ENCODE measurements at places on chromosomes 6 and 20.

- no peak for DNase-seq
These were observed 140.8 kb upstream of the ARMC2 start for GRCh38 chr6:108707328-108707976.

DNA sequence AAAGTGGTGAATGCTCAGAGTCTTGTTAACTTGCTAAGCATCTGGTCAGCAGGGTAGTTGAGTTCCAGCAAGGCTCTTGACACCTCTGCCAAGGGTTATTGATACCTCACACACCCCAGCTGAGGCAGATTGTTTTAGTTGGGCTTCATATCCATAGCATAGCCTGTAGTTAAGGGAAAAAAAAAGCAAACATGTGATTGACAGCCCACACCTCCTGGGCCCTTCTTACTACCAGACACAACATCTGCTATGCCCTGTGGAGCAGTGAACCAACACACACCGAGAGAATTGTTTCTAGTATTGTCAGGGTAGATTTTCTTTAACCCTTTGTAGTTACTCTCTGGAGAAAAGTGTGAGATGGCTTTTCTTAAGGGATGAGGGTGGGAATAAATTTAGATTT lies 697.0 kb upstream of the POU3F2 start:
- DNase-seq: no peak

DNA sequence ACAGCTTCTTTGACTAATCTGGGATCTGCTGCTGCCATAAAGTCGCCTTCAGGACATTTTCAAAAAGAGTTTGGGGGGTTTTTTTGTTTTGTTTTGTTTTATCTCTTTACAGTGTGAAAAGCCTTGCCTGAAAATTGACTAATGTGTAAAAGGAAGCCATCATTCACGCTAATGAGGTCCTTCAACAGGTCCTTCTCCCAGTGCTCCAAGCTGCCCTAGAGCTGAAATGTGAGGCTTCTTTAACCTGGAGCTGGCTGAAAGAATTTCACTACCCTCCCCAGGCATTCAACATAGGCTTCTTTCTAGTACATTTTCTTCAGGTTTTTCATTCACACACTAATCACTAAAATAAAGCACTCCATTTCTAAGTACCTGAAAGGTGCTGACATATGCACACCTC lies 145.1 kb upstream of the PRDM1 start:
- no peak for DNase-seq

DNA sequence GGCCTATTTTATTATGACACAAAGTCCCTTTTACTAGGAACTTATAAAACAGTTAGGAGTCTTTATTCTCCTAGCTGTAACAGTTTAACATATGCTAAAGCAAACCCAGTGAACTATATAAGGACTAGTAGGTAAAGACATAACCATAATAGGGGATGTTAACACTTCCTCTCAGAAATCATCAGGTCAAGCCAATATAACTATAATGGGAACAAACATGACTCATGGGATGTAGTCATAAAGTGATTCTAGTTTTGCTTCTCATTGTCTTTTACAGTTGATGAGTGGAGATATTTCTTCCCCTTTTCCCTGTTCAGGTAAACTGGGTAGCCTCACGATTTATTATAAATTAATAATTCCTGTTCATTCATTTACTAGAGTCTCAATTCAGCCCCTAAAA lies 9.7 kb downstream of the PTCHD4 start:
- DNase-seq: no peak

- no peak for DNase-seq
These were observed 30.4 kb downstream of the PSMB1 start for GRCh38 chr6:170522565-170523183.

GRCh38 chr6:101303495-101303894 lies 90.0 kb upstream of the GRIK2 start:
- no peak for DNase-seq

DNA sequence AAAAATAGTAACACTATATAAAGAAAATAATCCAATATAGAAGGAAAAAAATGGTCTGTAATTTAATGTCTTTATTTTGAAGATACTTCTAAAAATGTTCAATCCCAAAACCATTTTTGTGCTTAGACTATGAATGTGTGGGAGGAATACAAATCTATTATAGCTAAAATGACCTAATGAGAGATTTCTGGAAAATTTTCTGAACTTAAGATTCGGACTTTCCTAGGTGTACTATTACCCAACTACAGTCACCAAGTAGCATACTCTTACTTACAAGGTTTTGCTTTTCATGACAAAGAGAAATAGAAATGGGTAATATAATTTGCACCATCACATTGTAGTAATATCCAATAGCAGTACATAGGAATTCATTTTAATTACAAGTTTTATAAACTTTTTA lies 29.9 kb downstream of the MAP3K7 start:
- DNase-seq: no peak

DNA sequence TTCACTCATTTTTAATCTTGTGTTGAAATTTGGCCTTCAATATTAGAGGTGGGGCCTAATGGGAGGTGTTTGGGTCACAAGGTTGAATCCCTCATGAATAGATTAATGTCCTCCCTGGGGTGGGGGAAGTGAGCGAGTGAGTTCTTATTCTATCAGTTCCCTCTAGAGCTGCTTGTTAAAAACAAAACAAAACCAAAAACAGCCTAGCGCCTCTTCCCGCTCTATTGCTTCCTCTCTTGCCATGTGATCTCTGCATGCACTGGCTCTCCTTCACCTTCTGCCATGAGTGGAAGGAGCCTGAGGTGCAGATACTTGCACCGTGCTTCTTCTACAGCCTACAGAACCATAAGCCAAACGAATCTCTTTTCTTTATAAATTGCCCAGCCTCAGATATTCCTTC lies 89.6 kb upstream of the SLC35F1 start:
- no peak for DNase-seq

DNA sequence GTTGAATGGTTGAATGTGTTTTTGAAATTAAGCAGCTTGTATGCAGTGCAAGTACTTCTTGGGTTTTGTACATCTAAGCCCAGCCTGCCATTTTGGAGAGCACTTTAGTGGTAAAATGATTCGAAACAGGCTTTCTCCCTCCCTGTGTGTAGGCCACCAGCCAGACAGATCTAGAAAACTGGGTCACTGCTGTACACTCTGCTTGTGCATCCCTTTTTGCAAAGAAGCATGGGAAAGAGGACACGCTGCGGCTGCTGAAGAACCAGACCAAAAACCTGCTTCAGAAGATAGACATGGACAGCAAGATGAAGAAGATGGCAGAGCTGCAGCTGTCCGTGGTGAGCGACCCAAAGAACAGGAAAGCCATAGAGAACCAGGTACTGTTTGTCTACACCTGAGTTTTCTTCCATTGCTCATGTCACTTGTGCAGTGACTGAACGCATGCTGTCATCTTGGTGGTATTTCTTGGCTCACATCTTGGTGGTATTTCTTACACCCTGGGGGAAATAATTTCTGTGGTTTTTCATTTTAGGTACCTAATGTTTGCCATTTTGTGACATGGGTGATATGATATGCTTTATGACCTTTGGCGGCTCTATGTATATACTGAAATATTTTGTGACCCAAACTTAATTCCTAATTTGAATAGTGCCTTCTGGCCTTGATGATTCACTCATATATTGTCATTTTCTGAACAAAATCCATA lies 115.7 kb upstream of the CLDN20 start:
- no peak for DNase-seq

DNA sequence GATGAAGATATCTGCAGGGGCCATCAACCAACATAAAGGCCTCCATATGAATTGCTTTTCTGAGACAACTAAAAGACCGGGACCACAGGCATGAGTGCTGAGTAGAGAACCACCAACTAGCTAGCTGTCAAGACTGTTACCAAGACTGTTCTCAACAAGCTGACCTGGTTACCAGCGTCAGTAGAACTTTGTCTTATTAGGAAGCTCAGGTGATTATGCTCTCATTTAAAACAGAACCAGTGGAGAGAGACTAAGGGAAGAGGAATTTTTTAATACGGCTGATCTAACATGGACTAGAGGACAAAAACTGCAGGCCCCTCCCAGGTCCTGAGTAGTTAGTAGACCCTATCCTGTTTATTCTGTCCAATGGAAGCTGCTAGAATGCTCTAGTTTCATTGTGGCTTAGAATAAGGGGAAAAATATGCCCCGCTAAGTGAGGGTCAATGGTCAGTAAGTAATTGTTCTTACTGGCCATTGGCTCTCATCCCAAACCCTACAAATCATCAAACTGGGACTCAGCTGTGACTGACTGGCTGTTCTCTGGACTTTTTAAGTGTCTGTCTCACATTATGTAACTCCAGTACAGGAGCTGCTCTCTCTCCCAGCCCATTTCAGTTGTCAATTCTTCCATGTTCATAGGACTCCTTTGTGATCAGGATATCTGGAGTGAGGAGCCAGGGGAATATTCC lies 3.8 kb upstream of the DYNLRB1 start:
- no peak for DNase-seq

- no peak for DNase-seq
These were observed 28.7 kb upstream of the BEND3 start for GRCh38 chr6:107144014-107144413.

- DNase-seq: no peak
These were observed 39.0 kb upstream of the PLN start for GRCh38 chr6:118509009-118509617.

DNA sequence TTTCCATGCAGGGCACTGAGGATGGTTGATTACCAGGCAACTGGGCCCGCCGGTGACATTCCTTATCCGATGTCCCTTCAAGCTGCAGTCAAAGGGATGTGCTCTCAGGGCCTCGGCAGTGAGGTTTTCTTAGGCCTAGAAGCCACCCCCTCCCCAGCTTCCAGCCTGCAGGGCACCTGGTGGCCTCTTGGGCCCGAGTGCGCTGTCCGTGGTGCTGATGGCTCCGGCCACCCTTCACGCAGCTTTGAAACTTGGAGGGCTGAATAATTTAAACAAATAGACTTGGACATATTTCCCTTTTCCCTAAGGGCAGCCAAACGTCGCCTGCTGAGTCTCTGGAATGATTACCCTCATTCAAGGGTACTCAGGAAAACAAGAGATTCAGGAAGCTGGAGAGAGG lies 8.9 kb upstream of the MLN start:
- peak; percentile 35 for DNase-seq

DNA sequence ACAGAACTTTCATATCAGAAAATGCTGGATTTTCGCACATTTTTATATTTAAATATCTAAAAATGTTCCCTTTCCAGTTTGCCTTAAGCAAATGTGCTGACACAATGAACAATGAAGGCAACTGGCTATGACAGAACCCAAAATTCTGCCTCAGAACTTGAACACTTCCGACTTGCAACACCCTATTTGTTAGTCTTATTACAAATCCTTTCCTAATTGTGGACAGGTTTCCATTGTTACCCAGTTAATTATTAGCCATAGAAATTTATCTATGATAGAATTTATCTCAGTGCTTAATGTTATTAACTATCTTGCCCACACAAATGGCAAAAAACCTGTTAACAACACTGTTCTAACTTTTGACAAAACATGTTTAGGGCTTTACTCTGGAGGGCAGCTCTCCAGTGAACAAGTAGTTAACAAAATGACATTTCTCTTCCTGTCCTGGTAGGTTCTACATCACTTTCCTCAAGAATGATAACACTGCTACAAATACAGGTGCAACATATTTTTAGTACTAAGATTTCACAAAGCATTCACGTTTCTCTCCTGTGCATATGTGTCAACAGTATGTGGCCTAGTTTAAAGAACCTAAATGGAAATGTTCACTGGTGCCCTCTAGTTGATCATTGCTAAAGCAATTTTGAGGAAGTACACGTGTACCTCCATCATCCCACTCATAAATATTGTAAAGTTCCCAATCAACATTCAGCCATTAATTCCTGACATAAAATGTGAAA lies 58.4 kb downstream of the HIVEP2 start:
- DNase-seq: no peak

DNA sequence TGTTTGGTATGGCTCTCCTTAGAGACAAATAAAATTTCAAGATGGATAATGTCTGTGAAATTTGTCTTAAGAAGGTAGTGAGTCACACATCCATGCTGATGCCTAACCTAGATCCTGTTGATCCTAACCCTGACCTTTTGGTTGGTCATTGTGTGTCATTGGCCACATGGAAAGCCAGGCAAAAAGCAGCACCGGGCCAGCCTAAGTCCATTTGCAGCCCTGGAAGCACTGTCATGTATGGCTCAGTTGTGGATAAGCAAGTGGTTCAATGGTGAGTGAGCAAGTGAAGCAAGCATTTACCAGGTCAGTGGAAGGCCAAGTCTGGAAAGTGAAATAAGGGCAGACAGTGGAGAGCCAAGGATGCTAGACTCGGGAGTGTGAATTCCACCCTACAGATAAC lies 12.1 kb upstream of the XRN2 start:
- DNase-seq: no peak

DNA sequence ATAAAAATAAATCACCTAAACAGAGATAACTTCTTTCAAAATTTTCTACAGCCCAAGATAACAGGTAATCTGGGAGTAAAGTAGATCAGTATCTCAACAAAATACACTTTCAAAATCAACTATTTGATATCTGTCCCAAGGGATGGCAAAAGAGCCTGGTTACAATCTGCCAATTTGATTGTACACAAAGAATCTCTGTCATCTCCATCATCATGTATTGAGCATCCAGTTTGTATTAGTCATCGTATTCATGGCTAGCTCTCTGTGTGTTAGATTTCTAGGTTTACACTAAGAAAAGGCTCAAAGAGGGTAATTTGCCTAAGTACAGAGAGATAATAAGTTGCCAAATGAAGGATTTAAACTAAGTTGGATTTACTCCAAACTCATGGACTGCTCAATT lies 329.0 kb upstream of the NRSN1 start:
- no peak for DNase-seq

- DNase-seq: no peak
These were observed 22.7 kb upstream of the MCM3 start for GRCh38 chr6:52306972-52307870.

- DNase-seq: no peak
These were observed 279.6 kb upstream of the JAG1 start for GRCh38 chr20:10953437-10953836.

- DNase-seq: no peak
These were observed 28.2 kb upstream of the STX16 start for GRCh38 chr20:58622671-58623578.

GRCh38 chr6:7172649-7173048 lies 64.9 kb downstream of the RREB1 start:
- DNase-seq: no peak

GRCh38 chr20:62692176-62692575 lies 16.5 kb upstream of the NTSR1 start:
- no peak for DNase-seq

DNA sequence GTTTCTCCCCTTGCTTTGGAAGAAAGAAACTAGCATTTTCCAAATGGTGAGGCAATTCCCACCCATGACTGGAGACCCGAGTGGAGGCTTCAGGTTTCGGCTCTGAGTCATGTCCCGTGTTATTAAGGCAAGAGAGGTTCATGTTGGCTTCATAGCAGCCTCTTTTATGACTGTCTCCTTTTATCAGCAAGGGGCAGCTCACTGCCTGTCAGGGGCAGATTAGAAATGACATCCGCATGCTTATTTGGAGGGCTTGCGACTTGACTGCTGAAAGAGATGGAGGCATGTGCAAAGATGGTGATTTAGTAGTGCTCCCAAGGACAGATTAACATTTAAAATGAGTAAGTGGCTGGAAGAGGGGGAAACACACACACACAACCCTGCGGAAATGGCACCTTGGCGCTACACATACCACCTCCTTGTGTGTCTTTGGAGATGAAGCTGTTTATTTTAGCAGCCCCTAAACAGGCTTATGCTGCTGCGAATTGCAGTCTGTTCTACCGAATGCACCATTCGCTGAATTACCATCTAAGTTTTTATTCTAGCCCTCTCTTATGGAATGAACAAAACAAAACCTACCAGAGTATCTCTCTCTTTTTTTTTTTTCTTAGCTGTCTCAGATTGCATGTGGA lies 52.1 kb upstream of the VSTM2L start:
- no peak for DNase-seq

Data from stimulated activated CD4-positive, alpha-beta T cell treated with anti-CD3 and anti-CD28 coated beads, Interleukin-4, amount 100 ng/mL, for 48 hours (primary cell).